ENCODE measurements at places on chromosomes 5 and 9.

GRCh38 chr9:74458832-74459231 lies 38.3 kb upstream of the RORB start:
- DNase-seq = no peak

GRCh38 chr5:34866989-34867471 lies 28.1 kb downstream of the TTC23L start:
- DNase-seq = no peak

- no peak for DNase-seq
These were observed 211.7 kb downstream of the DENND1A start for GRCh38 chr9:123718188-123718587.

GRCh38 chr9:108911820-108912219 lies 22.1 kb downstream of the ELP1 start:
- DNase-seq = no peak

DNA sequence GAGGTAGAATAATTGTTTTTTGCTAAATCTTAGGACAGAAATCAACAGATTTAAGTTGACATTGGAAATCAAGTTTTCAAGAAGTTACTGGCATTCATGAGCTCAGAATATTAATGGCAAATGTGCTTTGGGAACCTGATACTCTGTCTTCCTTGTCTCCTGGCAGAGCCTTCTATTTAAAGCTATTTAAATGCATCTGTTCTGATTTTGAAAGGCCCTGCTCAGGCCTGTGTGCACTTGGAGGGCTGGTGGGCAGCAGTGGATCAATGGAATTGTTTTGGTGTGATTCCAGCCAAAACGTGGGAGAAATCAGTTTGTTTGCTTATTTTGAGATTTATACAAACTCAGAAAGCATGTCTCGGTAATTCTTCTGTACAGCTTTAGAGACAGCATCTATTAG lies 38.5 kb downstream of the FBXL7 start:
- no peak for DNase-seq

- DNase-seq = no peak
These were observed at the start of gene ADGRD2 for GRCh38 chr9:124450241-124450924. TSS of gene ADGRD2 (plus strand) at chr9:124450451. CDS start at chr9:124451667, 1,216 bp downstream.

- DNase-seq = no peak
These were observed 141.5 kb downstream of the GABRG2 start for GRCh38 chr5:162209005-162209605.

DNA sequence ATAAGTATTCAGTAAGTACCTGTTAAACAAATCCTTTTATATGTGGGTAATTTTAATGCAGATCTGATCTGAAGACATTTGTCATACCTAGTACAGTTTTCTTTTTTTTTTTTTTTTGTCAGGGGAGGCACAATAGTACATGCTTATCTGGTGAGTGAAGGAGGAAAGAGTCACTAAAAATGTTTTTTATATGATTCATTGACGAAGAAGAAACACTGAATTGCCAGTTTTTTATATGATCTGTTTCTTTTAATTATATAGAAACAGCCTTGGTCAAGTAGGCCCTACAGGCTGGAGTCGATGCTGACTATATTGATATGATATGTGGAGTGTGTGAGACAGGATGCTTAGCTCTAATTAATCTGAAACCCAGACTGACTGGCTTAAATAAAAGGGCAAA lies 315.2 kb downstream of the PSAT1 start:
- DNase-seq = no peak

Data from stimulated activated CD4-positive, alpha-beta T cell treated with anti-CD3 and anti-CD28 coated beads, Interleukin-4, amount 100 ng/mL, for 4 hours (primary cell).